ENCODE measurements at places on chromosomes 1 and 21. TPM values are rescaled to one million over a fixed set of nuclear protein-coding genes. Genes with fewer than 3 reads are reported as not detected.

GRCh38 chr1:89905395-89906058 lies 84.7 kb downstream of the LRRC8D start:
- H3K27ac ChIP-seq = peak overlapping the region; percentile 79
- no peak overlapping the region for H3K4me3 ChIP-seq
- peaks cover 80% of the 10 kb centered on the region for H3K4me1 ChIP-seq
- H3K27me3 ChIP-seq = no peaks in the 10 kb centered on the region
- H3K36me3 ChIP-seq = no peaks in the 10 kb centered on the region

- no peak overlapping the region for H3K4me3 ChIP-seq
- H3K27me3 ChIP-seq = no peaks in the 10 kb centered on the region
- H3K27ac ChIP-seq = no peak overlapping the region
- no peaks in the 10 kb centered on the region for H3K4me1 ChIP-seq
- DNase-seq = no peak
- H3K36me3 ChIP-seq = no peaks in the 10 kb centered on the region
These were observed 406.9 kb upstream of the CXADR start for GRCh38 chr21:17105932-17106331.

OPTC gene
- total RNA-seq = not detected

CFAP107 gene
- total RNA-seq = not detected

DNA sequence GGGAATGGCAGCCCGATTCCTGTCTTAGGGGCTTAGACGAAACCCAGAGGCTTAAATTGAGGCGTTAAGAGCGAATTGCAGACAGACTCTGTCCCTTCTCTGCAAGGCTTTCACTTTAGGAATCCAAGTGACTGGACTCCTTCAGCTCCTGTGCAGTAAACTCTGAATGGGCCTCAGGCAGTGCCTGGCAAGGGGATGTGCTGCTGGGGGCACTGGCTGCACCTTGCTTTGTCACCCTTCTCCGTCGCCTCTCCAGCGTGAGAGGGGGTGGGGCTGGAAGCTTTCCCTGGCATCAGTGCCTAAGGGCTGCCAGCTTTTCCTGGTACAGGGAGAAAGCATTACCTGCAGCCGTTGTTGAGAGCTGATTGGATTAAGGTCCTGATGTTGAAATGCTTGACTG lies 39.9 kb upstream of the NFASC start:
- no peak overlapping the region for H3K27ac ChIP-seq
- H3K27me3 ChIP-seq = peaks cover 5% of the 10 kb centered on the region
- H3K4me3 ChIP-seq = no peak overlapping the region
- H3K4me1 ChIP-seq = no peaks in the 10 kb centered on the region

DNA sequence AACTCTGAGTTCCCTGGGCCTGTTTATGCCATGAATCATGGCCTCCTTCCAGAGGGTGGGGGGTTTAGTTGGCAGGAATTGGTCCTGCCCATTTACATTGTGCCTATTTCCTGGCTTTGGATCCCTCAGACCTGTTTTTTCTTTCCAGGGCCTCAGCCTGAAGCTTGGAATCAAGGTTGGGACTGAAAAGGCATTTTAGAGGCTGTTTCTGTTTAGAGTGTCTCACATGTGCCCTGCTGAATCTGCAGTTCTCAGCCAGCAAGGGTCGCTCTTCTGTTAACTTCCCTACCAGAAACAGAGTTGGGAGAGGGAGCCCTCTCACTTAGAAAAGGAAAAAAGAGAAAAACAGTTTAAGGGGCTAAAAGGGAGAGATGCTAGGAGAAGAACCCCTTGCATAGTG lies 191.1 kb downstream of the PTPRC start:
- H3K27me3 ChIP-seq = no peaks in the 10 kb centered on the region
- DNase-seq = no peak
- no peaks in the 10 kb centered on the region for H3K4me1 ChIP-seq
- H3K27ac ChIP-seq = no peak overlapping the region
- no peaks in the 10 kb centered on the region for H3K36me3 ChIP-seq

DNA sequence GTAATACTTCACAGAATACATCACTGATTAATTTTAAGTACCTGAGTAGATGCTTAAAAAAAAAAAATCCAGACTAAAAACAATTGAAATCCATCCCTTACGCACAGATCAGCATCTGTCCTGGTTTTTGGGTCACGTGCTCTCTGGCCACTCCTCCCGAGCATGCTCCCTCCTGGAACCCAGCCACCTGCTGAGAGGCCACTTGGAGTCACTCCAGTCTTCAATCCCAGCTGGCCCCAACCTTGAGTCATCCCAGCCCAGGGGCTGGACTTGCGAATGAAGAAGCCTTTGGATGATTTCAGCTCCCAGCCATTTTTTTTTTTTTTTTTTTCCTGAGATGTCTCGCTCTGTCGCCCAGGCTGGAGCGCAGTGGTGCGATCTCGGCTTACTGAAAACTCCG lies 8.9 kb downstream of the MAP1LC3C start:
- no peaks in the 10 kb centered on the region for H3K4me1 ChIP-seq
- no peaks in the 10 kb centered on the region for H3K36me3 ChIP-seq
- no peaks in the 10 kb centered on the region for H3K27me3 ChIP-seq
- H3K4me3 ChIP-seq = no peak overlapping the region
- no peak for DNase-seq

DNA sequence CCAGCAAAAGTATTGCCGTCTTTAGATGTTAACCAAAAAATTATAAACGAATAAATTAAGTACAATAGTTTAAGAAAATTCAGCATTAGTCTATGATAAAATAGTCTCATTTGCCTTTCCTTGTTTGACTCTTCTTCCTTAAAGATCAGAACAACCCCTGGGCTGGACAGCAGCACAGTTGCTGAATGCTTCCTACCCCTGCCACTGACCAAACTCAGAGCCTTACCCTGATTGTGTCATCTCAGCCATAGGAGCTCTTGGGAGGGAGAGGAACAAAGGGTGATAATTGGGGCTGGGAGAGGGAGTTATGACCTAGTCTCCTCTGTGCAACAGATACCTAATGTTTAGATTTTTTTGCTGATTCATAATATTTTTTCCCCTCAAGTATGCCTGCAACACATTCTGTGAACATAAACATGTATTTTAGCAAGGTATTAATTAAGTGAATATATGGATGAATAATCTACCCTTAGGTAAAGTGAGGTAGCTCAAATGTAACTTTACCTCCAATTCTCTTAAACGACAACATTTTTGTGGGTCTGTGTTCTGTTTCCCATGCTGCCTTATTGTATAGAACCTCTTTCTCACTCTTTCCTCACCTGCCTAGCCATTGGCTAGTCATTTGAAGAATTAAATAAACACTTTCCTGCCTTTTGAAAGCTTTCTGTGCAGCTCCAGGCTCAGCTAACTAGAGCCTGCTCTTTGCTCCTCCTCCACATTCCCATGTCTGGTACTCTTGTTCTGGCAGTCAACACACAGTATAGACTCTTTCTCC lies 46.1 kb downstream of the FGGY start:
- H3K27me3 ChIP-seq = no peaks in the 10 kb centered on the region
- H3K27ac ChIP-seq = no peak overlapping the region
- no peak overlapping the region for H3K4me3 ChIP-seq

KLHDC7A gene
- total RNA-seq = 1.8 TPM

LRP8 gene
- total RNA-seq = 17.4 TPM

RNF207 gene
- total RNA-seq = 9.8 TPM

GRCh38 chr1:8151647-8152046 lies 125.5 kb upstream of the ERRFI1 start:
- no peak overlapping the region for H3K4me3 ChIP-seq
- peak overlapping the region; percentile 50 for H3K27ac ChIP-seq
- peaks cover 68% of the 10 kb centered on the region for H3K4me1 ChIP-seq
- no peaks in the 10 kb centered on the region for H3K36me3 ChIP-seq

GRCh38 chr1:204107892-204108291 lies 35.0 kb downstream of the SOX13 start:
- peaks cover 35% of the 10 kb centered on the region for H3K4me1 ChIP-seq
- no peaks in the 10 kb centered on the region for H3K27me3 ChIP-seq
- H3K36me3 ChIP-seq = no peaks in the 10 kb centered on the region
- DNase-seq = no peak
- H3K4me3 ChIP-seq = no peak overlapping the region
- no peak overlapping the region for H3K27ac ChIP-seq

- H3K27me3 ChIP-seq = no peaks in the 10 kb centered on the region
- no peak for DNase-seq
These were observed 140.5 kb downstream of the TOMM20 start for GRCh38 chr1:234988155-234988517.

- H3K4me3 ChIP-seq = no peak overlapping the region
- no peak for DNase-seq
- peaks cover 57% of the 10 kb centered on the region for H3K4me1 ChIP-seq
- 0 out of 2 replicates have a peak, but pooled peaks cover 2% of the 10 kb centered on the region for H3K36me3 ChIP-seq
- H3K27me3 ChIP-seq = no peaks in the 10 kb centered on the region
These were observed 8.0 kb upstream of the ANGPTL3 start for GRCh38 chr1:62589321-62589720.

- H3K4me3 ChIP-seq = peak overlapping the region; percentile 42
- no peaks in the 10 kb centered on the region for H3K27me3 ChIP-seq
- no peaks in the 10 kb centered on the region for H3K36me3 ChIP-seq
These were observed 29.4 kb upstream of the SSX2IP start for GRCh38 chr1:84719543-84720217.

CLDN19 gene
- 7.6 TPM for total RNA-seq

DNA sequence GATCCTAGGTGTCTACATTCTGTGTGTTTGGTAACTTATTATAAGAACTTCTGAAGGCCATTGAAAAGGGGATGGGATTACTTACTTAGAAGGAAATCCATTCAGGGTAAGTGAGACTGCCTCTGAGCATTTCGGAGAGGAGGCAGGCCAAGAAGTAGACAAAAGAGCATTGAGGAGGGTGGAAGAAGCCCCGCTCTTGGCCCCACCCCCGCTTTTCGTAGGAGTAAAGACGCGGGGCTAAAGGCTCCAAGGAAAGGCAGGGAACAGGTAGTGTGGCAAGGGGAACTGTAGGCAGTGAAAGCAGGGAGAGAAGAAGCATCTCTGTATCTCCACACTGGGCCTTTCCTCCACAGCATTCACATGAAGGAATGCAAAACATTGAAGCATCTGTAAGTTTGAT lies 51.8 kb upstream of the GRIK1 start:
- no peaks in the 10 kb centered on the region for H3K4me1 ChIP-seq
- no peaks in the 10 kb centered on the region for H3K27me3 ChIP-seq
- H3K36me3 ChIP-seq = no peaks in the 10 kb centered on the region
- no peak for DNase-seq
- H3K27ac ChIP-seq = no peak overlapping the region

GRCh38 chr1:171899838-171900237 lies 58.5 kb downstream of the DNM3 start:
- DNase-seq = no peak
- 0 out of 3 replicates have a peak, but pooled peaks cover 5% of the 10 kb centered on the region for H3K27me3 ChIP-seq
- no peak overlapping the region for H3K27ac ChIP-seq
- H3K36me3 ChIP-seq = no peaks in the 10 kb centered on the region
- no peaks in the 10 kb centered on the region for H3K4me1 ChIP-seq
- H3K4me3 ChIP-seq = no peak overlapping the region

DNA sequence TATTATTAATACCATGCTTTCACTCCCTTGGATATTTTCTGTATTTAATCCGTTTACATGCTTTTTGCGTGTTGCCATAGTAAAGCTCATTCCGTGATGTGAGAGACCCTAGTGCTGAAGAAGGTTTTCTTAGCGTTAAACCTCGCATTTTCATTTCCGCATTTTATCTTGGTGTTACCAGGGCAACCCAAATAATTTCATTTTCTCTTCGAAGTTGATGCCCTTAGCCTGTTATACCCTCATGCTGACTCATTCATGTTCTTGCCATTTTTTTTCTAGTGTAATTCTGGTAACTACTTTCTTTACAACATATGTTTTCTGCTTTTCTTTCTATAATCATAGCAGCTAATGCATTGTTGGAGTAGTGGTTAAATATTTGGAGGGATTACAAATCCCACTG lies 37.2 kb downstream of the LRRC8C start:
- H3K4me1 ChIP-seq = no peaks in the 10 kb centered on the region
- H3K36me3 ChIP-seq = no peaks in the 10 kb centered on the region
- no peak for DNase-seq
- H3K27me3 ChIP-seq = no peaks in the 10 kb centered on the region
- H3K4me3 ChIP-seq = no peak overlapping the region

- no peaks in the 10 kb centered on the region for H3K36me3 ChIP-seq
- peaks cover 35% of the 10 kb centered on the region for H3K4me1 ChIP-seq
- no peak overlapping the region for H3K4me3 ChIP-seq
- peak; percentile 73 for DNase-seq
- H3K27ac ChIP-seq = peak overlapping the region; percentile 10
These were observed 178.0 kb upstream of the DPT start for GRCh38 chr1:168907053-168907452.

GRCh38 chr21:32389337-32390015 lies 3.3 kb downstream of the URB1 start:
- H3K27me3 ChIP-seq = no peaks in the 10 kb centered on the region
- no peak for DNase-seq
- H3K36me3 ChIP-seq = peaks cover 31% of the 10 kb centered on the region
- H3K27ac ChIP-seq = no peak overlapping the region
- peaks cover 62% of the 10 kb centered on the region for H3K4me1 ChIP-seq

DNA sequence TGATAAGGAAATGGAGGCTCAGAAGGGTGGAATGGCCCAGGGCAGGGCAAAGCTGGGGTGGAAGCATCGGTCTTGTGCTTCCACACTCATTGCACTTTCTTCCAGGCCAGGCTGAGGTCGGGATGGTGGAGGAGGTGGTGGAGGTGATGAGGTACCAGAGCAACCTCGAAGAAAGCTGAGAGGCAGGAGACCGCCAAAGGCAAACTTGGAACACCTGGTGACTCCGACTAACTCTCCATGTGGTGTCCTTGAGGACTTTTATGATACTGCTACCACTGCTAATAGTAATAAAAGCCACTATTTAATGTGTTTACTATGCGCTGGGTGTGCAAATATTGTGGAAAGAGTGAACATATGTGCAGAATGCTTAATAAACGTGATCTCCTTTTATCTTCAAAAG lies 16.9 kb upstream of the BTG2 start:
- H3K4me1 ChIP-seq = peaks cover 36% of the 10 kb centered on the region
- DNase-seq = no peak
- H3K4me3 ChIP-seq = no peak overlapping the region
- H3K36me3 ChIP-seq = no peaks in the 10 kb centered on the region

DNA sequence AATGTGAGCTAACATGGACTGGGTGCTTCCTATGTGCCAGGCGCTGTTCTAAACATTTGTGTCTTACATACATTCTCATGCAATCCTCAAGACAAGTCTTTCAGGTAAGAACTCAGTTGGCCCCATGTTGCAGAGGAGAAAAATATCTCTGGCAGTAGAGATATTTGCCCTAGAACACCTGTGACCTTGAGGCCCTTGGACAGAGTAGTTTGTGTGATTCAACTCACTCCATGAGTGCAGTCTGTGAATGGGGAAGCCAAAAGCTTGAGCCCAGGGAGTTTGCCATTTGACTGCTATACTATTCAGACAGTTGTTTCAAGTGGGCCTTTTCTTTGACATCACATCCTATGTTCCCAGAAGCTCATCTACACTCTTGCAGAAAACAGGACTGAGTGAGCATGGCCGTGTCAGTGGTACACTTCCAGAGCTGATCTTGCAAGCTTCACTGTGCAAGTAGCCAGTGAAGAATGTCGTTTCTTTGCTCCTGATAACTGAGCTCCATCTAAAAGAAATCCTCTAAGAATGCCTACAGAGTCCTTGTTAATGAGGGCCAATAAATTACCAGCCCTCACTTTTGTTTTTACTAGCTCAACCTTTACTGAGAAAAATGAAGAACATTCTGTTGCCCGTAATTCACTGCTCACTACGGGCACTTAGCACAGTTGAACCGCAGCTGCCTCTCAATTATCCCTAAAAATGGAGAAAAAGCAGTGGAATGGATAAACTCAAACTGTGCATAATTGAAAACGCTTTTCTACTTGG lies 98.7 kb upstream of the C8B start:
- no peak overlapping the region for H3K27ac ChIP-seq
- no peaks in the 10 kb centered on the region for H3K36me3 ChIP-seq

TTC39A gene
- total RNA-seq = 0.33 TPM

- H3K27ac ChIP-seq = no peak overlapping the region
- H3K27me3 ChIP-seq = no peaks in the 10 kb centered on the region
- no peak for DNase-seq
- H3K4me1 ChIP-seq = peaks cover 48% of the 10 kb centered on the region
- peaks cover 2% of the 10 kb centered on the region for H3K36me3 ChIP-seq
- H3K4me3 ChIP-seq = no peak overlapping the region
These were observed 4.9 kb downstream of the C1orf198 start for GRCh38 chr1:230863449-230863848.
